ENCODE measurements at places on chromosomes 16 and 17. TPM values are rescaled to one million over a fixed set of nuclear protein-coding genes. Genes with fewer than 3 reads are reported as not detected.

The NPIPA8 gene
- 18.8 TPM for total RNA-seq

The CES5A gene
- not detected for total RNA-seq

The IL21R gene
- 27.2 TPM for total RNA-seq

The TBX2 gene
- not detected for total RNA-seq

The SLC9A5 gene
- total RNA-seq, result 3.5 TPM

The RSKR gene
- 24.9 TPM for total RNA-seq

The GRB7 gene
- 0.37 TPM for total RNA-seq

The SOST gene
- total RNA-seq, result not detected

The TBC1D3H gene
- not detected for total RNA-seq

The CES3 gene
- 8.3 TPM for total RNA-seq

The RASL10B gene
- total RNA-seq, result 0.53 TPM

The KRT28 gene
- not detected for total RNA-seq

The SAP30BP gene
- total RNA-seq, result 113 TPM

The NT5C3B gene
- 35.4 TPM for total RNA-seq

The TBC1D28 gene
- total RNA-seq, result not detected

The JPH3 gene
- not detected for total RNA-seq

The RNF222 gene
- 0.31 TPM for total RNA-seq

The CTRB1 gene
- not detected for total RNA-seq

The TLCD3B gene
- 5.5 TPM for total RNA-seq

The TRIM16 gene
- total RNA-seq, result 7.8 TPM

The TAT gene
- total RNA-seq, result not detected

The HBQ1 gene
- total RNA-seq, result not detected

The KRT27 gene
- not detected for total RNA-seq

The BICDL2 gene
- total RNA-seq, result 1.6 TPM

The SCIMP gene
- total RNA-seq, result 0.33 TPM

The MARCHF10 gene
- 0.14 TPM for total RNA-seq

The CCR7 gene
- 238 TPM for total RNA-seq

The ARHGDIA gene
- total RNA-seq, result 538 TPM

The ZNF469 gene
- 1.1 TPM for total RNA-seq

The ADAT1 gene
- 72.1 TPM for total RNA-seq

The CLEC18B gene
- total RNA-seq, result 1.7 TPM

The WBP2 gene
- total RNA-seq, result 107 TPM

The ANKRD40CL gene
- not detected for total RNA-seq

The SALL1 gene
- total RNA-seq, result not detected

The C16orf96 gene
- 0.17 TPM for total RNA-seq

The OTOP3 gene
- total RNA-seq, result not detected

The CA5A gene
- total RNA-seq, result not detected

The KRTAP2-1 gene
- not detected for total RNA-seq

The PABPN1L gene
- not detected for total RNA-seq

The TNP2 gene
- total RNA-seq, result not detected

The CSH1 gene
- total RNA-seq, result not detected

The EFNB3 gene
- not detected for total RNA-seq

The C16orf46 gene
- 0.53 TPM for total RNA-seq

The CLEC19A gene
- not detected for total RNA-seq

The CCL4L2 gene
- 8.7 TPM for total RNA-seq

The UMOD gene
- total RNA-seq, result not detected

The LGALS9 gene
- 175 TPM for total RNA-seq

The EMP2 gene
- not detected for total RNA-seq

The E4F1 gene
- total RNA-seq, result 34.8 TPM

The NOB1 gene
- 59.0 TPM for total RNA-seq

Measured in activated naive CD8-positive, alpha-beta T cell treated with anti-CD3 and anti-CD28 coated beads, Interleukin-2, amount 10 ng/mL, durations not matched to agents 7 days and 5 days (primary cell).